ENCODE measurements at places on chromosomes 2 and 18.

- no peak for DNase-seq
Observed at GRCh38 chr2:64787698-64788097, 134.0 kb upstream of the SERTAD2 start.

DNA sequence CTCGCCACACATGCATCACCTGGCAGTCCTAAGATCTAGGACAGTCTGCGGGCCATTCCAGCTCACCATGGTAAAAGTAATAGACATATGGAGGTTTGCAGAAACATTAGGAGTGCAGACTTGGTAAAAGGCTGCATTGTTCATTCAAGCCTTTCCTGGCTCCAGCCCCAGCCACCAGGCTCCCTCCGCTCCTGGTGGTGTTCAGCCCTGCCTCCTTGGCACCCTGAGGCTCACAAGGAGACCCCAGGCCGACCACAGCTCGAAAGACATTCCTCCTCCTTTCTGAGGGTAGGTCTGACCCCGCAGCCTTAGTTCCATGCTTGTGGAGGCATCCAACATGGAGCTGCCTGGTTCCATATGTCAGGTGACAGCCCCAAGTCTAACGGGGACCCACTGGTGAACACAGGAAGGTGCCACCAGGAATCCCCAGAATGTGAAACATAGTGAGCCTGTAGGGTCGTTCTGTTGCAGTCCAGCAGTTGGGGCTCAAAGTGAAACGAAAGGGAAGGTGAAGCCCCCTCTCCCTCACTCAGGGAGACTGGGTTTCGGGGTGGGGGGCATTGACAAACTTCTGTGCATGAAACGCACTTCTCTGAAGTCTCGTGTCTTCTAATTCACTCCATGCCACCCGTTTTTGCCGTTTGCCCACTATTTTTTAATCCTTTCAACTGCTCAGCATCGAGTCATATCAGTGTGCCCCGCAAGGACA, 5.0 kb upstream of the SP100 start:
- DNase-seq = peak; percentile 28

DNA sequence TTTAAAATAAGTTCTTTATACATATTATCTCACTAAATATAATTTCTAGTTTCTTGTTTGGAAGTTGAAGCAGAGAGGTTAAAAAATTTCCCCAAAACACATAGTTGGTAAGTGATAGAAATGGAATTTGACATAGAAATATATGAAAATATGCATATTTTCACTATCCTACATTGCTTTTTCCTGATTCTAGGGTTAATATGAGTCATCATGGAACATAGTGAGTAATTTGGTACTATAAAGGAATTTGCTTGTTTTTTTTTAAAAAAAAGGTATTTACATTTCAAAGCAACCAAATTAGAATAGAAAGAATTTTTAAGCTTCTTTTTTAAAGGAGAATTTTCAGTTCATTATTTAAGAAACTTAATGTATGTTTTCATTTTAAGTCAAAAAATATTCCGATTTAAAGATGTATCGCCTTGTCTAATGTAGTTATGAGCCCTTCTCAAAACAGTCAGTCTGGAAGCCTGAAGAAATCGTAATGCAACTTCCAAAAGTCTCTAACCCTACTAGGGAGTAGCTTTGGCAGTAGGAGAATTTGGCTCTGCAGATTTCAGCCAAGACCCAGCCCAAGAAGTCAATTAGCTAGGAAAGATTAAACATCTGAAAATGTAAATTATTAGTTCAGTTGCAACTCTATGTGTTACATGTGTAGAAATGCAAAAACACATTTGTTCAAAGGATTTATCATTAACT, 147.3 kb downstream of the RDH14 start:
- no peak for DNase-seq

DNA sequence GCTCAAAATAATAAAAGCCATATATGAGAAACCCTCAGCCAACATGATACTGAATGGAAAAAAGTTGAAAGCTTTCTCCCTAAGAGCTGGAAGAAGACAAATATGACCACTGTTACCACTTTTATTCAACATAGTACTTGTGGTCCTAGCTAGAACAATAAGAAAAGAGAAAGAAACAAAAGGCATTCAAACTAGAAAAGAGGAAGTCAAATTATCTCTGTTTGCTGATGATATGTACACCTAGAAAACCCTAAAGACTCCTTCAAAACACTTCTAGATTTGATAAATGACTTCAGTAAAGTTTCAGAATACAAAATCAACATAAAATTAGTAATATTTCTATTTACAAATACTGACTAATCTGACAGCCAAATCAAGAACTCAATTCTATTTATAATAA, 328.8 kb upstream of the GCFC2 start:
- DNase-seq = no peak

- no peak for DNase-seq
Observed at GRCh38 chr18:48454261-48454757, 45.1 kb upstream of the ZBTB7C start.
